ENCODE measurements at places on chromosomes 3 and 15.

DNA sequence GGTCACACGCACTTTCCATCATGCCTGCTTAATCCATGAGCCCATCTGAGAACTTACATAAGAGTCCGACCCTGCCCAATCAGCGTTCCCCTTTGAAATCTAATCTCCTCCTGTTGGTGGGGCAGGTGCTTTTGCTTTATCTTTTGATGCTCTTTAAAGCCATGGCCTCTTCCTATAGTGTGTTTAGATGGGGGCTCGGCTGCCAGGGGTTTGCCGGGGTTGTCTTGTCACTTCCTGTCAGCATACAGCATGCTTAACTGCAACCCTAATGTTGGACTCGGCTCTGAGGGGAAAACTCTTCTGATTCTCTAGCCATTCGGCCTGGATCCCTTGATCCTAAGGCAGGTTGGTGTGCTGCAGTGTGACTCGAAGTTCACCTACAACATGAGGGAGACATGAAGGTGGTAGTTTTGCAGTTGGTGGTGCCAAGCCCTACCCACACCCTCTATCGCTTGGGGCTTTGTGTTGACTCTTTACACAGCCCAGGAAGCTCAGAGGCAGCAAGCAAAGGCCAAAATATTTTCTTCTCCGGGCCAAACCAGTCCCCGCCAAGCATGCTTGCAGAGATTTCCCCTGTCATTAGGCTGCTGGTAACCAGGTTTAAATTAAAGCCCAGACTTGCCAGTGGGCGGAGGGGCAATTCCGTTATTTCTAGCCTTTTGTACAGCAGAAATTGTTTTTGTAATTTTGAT, 218.7 kb downstream of the FEZF2 start:
- DNase-seq, result no peak

GRCh38 chr3:54714035-54714434, 213.8 kb downstream of the LRTM1 start:
- DNase-seq, result no peak

DNA sequence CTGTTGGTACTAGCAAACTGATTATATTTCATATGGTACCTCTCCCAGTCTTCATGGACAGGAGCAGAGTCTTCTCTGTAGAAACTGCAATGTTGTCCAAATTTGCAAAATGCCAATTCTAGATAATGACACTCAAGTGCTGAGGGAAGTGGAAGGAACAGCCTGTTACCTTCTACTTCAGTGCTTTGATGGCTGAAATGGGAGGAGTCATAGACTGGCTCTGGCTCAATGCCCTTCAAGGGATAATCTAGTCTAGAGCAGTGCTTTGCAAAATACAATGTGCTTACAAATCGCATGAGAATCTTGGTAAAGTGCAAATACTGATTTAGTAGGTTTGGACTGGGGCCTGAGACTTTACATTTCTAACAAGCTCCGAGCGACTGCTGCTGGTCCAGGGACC, 51.7 kb upstream of the ACP3 start:
- DNase-seq, result no peak

DNA sequence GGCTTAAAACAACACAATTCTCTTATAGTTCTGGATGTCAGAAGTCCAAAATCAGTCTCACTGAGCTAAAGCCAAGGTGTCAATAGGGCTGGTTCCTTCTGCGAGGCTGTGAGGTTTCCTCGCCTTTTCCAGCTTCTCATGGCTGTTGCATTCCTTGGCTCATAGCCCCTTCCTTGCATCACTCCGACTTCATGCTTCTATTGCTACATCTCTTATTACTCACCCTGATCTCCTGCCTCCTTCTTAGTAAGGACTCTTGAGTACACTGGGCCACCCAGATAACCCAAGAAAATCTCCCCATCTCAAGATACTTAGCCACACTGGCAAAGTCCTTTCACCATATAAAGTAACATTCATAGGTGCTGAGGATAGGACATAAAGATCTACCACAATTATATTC, 193.9 kb downstream of the ADAMTS17 start:
- no peak for DNase-seq

- DNase-seq, result no peak
These were observed 11.9 kb upstream of the TMEM115 start for GRCh38 chr3:50371133-50371685.

DNA sequence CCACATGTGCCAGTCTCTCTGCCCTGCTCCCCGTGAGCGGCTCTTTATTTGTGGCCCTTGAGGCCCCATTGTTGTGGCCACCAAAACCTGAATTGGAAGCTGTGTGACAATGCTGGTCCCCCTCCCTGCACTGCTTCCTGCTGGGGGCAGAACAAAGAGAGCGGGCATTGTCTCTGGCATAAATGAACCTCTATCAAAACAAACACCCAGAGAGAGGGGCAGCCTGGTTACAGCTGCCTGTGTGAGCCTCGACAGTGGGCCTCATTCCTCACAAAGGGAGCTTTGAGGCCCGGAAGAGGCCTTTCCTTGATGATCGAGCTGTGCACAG, 152.9 kb downstream of the IGF1R start:
- DNase-seq, result no peak

DNA sequence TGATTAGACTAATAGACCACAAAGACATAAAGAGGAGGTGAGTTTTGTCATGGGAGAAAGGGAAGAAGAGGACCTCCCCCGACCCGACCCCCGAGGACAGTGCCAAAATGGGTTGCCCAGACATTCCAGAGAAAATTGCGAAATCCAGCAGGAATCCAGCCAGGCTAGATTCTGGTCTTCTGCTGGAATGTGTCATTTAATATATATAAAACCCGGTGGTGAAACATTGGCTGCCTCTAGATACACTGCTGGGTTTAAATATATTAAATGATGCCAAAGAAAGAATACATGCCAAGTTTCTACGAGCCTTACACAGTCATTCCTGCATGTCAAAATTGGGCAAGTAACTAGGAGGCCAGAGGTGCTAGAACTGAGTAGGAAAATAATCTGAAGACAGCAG, 45.3 kb upstream of the SPESP1 start:
- no peak for DNase-seq

GRCh38 chr15:42848846-42849245, 71.7 kb downstream of the TTBK2 start:
- no peak for DNase-seq

GRCh38 chr3:46927718-46928073, 48.8 kb downstream of the CCDC12 start:
- DNase-seq, result no peak

DNA sequence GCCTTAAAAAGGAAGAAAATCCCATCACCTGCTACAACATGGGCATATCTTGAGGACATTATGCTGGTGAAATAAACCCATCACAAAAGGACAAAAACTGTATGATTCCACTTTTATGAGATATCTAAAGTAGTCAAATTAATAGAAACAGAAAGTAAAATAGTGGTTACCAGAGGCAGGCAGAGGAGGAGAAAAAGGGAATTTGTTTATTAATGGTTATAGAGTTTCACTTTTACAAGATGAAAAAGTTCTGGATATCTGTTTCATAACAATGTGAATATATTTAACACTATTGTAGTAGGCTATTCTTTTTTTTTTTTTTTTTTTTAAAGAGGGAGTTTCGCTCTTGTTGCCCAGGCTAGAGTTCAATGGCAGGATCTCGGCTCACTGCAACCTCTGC, 40.4 kb downstream of the DPH3 start:
- no peak for DNase-seq

- no peak for DNase-seq
These were observed 18.3 kb downstream of the THBS1 start for GRCh38 chr15:39598958-39599845.

DNA sequence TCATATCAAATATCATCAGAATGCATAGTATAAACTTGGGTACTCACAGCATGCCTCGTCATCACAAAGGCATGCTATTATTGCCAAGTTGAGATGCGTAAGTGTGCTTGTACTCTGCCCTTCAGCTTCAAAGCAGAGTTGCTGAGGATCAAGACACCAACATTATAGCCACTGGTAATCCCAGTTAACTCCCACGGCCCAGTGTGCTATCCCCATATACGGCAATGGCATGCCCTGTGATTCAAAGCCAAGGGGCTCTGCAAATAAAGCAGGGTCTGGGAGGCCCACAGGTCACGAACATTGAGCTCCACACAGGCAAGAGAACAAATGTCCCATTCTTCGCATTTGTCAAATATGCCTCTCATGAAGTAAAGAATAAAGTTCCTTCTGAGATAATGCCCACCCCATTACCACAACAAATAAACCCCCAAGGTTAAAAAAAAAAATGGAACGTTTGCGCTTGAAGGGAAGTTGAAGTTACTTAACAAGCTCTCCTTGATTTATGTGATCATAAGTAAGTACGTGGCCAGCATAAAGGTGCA, 298.1 kb upstream of the NECTIN3 start:
- no peak for DNase-seq

- no peak for DNase-seq
These were observed 727.5 kb downstream of the TBL1XR1 start for GRCh38 chr3:176469694-176470205.

DNA sequence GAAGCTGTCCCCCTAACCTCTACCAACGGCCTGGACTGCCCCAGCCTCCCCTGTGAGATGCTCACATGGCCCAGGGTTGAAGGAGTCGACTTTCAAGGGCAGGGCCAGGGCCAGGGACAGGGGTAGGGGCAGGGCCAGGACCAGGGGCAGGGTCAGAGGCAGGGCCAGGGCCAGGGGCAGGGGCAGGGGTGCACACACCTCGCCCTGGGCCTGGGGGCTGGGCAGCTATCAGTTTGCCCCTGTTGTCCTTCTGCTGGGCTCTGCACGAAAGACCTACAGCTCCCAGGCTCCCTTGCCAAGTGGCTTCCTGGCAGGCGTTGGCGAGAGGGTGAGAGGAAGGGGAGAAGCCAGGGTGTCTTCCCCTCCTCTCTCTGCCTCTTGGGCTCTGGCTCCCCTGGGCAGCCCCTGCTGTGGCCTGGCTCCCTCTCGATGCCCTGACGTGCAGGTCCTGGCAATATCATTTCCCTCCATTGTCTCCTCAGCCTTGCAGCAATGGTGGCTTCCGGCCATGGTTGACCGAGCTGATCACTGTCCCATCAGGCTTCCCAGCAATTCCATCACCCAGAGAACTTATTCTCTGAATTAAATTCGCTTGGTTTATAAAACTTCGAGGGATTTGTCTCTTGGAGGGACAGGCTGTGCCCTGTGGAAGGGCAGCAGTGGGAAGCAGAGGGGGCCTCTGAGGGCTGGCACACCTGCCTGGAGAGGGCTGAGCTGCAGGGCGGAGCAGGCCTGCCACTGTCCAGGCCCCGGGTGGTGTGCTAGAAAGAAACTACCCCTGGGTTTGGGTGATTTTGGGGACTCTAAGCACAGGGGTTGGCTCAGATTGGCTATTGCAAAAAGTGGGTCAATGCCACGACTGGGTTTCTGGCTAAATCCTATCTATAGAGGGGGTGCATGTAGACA, 13.9 kb downstream of the PRR23E start:
- no peak for DNase-seq

DNA sequence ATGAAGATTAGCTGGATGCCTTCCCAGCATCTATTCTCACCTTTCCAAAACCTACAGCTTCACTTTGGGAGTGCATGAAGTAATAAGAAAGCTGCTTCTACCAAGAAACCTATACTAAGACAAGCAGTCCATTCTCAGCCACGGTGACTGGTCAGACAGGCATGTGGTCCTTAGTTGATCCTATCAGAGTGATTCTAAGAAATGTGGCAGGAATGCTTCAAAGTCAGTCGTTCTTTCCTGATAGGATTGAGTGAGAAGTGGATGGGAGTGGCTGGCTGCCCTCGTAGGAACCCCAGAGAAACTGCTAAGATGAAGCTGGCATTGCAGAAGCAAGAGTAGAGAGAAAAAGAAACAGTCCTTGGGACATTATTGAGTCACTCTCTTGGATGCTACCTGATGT, 16.6 kb downstream of the FOXB1 start:
- no peak for DNase-seq

DNA sequence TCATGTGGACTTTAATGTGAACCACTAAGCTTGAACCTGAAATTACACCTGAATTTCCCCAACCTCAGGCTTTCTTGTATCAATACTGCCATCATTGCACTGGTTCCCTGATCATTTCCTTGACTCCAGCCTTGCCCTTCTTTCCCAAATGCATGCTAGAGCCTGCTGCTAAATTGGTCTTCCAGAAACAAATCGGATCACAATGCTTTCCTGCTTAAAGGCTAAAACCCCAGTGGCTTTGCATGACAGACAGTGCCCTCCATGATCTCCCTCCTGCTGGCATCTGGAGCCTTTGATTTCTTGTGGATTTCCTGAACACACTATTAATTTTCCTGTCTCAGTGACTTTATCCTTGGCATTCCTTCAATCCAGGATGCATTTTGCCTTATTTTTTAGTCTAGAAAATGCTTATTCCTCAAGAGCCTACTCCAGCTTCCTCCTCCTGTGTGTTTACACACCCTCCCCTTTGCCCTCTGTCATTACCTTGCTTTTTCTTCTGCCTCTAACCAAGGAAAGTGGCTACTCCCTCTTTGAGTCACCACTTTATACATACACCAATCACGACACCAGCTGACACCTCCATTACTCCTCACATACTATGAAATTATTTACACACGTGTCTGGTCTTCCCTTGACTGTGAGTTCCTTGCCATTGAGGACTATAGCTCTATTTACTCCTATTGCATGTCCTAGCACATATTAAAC, 214.6 kb downstream of the KCNAB1 start:
- DNase-seq, result no peak

- no peak for DNase-seq
These were observed 55.7 kb upstream of the SMAD6 start for GRCh38 chr15:66646308-66646707.

GRCh38 chr3:168877899-168878298, 782.2 kb upstream of the GOLIM4 start:
- no peak for DNase-seq

- DNase-seq, result no peak
These were observed 171.8 kb downstream of the TMEM108 start for GRCh38 chr3:133209871-133210550.

DNA sequence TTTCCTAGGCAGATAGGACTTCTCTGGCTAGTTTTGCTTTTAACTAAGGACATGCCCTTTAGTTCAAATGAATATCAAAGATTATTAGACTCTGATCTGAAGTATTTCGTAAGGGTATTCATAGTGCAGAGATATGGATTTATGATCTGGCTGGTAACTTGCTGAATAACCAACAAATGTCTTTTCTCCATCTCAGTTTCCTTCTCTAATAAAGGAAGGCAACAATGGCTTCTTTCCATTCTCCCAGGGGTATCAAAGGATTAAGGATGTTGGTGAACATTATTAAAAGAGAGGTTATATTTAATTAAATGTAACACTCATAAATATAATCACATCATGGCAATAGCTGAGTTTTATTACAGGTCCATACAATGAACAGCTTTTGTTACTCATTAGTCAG, 79.2 kb upstream of the STXBP5L start:
- no peak for DNase-seq

DNA sequence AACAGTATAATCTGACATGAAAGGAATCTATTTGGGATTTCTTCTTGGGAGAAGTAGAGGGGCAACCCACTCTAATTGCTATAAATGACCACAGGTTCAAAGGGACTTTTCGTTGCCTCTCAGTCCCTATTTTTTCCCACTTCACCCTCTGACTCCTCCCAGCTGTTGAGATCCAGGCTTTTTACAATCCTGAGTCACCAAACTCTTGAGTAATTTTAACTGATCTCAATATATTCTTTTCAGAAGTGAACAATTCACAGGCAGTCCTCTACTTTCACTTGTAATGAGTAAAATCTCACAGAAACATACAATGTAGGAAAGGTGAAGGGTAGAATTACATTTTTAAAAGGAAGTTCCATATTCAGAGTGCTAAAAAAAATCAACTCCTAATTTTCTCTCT, 44.6 kb downstream of the EIF4E3 start:
- DNase-seq, result no peak
